ENCODE measurements at places on chromosomes 4 and X.

DNA sequence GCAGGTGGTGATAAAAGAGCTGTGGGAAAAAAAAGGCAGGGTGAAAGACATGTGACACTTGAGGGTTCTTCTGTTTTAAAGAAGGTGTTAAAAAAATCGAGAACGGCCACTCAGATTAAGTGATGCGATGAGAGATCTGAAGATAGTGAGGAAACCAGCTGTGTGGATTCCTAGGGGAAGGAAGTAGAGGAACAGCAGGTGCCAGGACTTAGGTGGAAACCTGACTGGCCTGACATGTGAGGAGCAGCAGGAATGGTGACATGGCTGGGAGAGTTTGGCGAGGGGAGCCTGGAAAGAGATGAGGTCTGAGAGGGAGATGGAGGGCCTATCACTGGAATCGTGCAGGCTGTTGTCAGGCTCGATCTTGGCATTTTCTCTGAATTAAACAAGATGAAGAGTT lies 55.5 kb downstream of the BMPR1B start:
- ATAC-seq, result no peak

DNA sequence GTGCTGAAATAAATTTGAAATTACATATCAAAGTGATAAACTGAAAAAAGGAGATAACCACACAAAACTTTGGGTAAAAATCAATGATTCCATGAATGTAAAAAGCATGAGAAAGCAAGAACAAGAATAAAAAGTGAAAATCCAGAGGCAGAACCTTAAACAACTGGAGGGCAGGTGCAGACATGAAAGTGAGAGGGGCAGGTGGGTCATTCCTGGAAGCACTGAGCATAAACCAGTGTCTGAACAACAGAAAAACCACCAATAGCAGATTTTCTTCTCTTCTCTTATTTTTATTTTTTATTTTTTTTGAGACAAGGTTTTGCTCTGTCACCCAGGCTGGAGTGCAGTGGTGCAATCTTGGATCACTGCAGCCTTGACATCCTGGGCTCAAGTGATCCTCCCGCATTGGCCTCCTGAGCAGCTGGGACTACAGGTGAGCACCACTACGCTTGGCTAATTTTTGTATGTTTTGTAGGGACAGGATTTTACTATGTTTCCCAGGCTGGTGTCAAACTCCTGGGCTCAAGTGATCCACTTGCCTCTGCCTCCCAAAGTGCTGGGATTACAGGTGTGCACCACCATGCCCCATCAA lies 46.8 kb upstream of the GPR78 start:
- ATAC-seq, result no peak

- ATAC-seq, result no peak
Observed at GRCh38 chr4:151538963-151539362, 130.0 kb downstream of the FHIP1A start.

DNA sequence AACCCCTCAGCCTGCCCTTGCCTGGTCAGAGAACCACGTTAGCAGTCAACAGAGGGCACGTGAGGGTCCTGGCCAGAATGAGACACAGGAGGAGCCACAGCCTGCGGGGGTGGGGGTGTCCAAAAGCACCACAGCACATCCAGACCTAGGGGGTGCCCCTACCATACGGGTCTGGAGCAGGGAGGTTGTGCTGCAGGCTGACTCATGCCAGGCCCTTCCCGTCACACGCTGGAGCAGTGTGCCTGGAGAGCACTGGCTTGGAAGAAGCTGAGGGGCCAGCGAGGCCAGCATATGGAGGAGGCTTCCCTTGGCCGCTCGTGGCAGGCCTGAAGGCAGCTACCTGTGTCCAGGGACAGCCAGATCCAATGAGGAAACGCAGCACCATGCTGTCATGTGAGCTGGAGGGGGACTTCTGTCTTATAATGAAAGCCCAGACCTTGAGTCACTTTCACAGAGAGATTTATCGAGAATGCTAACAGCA lies 1.5 kb upstream of the IRAK1 start:
- ATAC-seq, result peak; percentile 20

DNA sequence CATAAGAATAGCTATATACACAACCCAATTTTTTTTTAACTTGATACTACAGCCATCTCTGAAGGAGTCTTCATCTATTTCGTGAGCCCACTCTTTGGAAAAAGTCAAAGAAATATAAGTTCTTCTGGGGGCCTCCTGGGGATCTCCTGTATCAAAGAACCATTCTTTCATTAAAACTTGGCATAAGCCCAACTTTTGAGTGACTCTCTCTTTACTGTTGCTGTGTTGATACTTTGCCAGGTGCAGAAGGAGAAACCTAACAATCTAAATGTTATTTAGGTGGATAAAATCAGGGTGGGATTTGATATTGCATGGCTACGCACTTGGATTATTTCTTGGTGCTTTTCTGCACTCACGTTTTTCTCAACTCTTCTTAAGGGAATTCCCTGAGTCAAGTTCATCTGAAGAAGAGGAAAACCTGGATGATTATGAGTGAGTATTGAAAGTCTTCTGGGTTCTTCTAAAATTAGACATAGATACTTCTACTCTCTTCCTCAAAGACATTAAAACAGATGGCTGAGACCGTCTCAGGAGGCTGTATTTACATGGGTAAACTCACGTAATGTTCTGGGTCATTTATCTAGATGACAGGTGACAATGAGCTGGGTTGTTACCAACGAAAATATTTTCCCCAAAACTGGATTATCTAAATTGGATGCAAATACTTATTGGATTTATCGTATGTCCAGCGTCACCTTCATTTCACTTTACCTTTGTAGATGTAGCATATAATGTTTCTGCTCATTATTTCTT lies 25.2 kb downstream of the BMX start:
- no peak for ATAC-seq

GRCh38 chr4:537436-538264 lies 38.4 kb downstream of the TMEM271 start:
- no peak for ATAC-seq

Data from motor neuron (in vitro differentiated cells).